ENCODE measurements at places on chromosomes 11 and 22. TPM values are rescaled to one million over a fixed set of nuclear protein-coding genes. Genes with fewer than 3 reads are reported as not detected.

The RIN1 gene
- total RNA-seq, result 6.0 TPM

- H3K27me3 ChIP-seq, result no peaks in the 10 kb centered on the region
- no peaks in the 10 kb centered on the region for H3K4me1 ChIP-seq
- no peak for DNase-seq
- H3K36me3 ChIP-seq, result no peaks in the 10 kb centered on the region
- no peak overlapping the region for H3K4me3 ChIP-seq
Observed at GRCh38 chr11:31437742-31438435, 68.2 kb downstream of the DNAJC24 start.

- H3K36me3 ChIP-seq, result no peaks in the 10 kb centered on the region
- no peak overlapping the region for H3K4me3 ChIP-seq
- DNase-seq, result peak; percentile 58
- peaks cover 2% of the 10 kb centered on the region for H3K4me1 ChIP-seq
- no peak overlapping the region for H3K27ac ChIP-seq
Observed at GRCh38 chr11:134856056-134856971, 444.3 kb upstream of the B3GAT1 start.

- no peaks in the 10 kb centered on the region for H3K36me3 ChIP-seq
- no peaks in the 10 kb centered on the region for H3K4me1 ChIP-seq
- peak; percentile 39 for DNase-seq
- peaks cover 33% of the 10 kb centered on the region for H3K27me3 ChIP-seq
Observed at GRCh38 chr11:44344921-44345320, 35.0 kb upstream of the ALX4 start.

The OMP gene
- total RNA-seq, result 0.27 TPM

The MAJIN gene
- not detected for total RNA-seq

DNA sequence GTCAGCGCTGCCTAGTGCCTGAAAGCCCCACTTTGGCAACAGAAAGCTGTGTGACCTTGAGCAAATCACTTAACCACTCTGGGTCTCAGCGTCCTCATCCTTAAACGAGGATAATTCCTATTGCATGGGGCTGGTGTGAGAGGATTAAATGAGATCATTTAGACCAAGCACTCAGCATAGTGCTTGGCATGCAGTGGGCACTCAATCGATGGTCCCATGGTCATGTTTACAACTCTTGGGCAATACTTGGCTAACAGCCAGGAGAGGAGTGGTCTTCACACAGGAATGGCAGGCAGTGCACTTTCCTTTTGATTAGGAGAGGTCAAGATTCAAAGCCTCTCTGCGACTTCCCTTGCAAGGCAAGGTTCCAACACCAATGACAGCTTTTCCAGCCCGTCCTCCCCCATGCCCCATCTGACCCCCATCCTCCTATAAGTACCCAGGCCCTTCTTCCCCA is 14.1 kb downstream of the TNKS1BP1 start:
- DNase-seq, result peak; percentile 71
- peak overlapping the region; percentile 91 for H3K27ac ChIP-seq
- H3K27me3 ChIP-seq, result no peaks in the 10 kb centered on the region

- H3K4me3 ChIP-seq, result no peak overlapping the region
- no peaks in the 10 kb centered on the region for H3K36me3 ChIP-seq
- H3K27ac ChIP-seq, result no peak overlapping the region
- H3K4me1 ChIP-seq, result no peaks in the 10 kb centered on the region
- H3K27me3 ChIP-seq, result peaks cover 5% of the 10 kb centered on the region
Observed at GRCh38 chr11:133842730-133843129, 2.6 kb downstream of the SPATA19 start.

- peak; percentile 40 for DNase-seq
- H3K27me3 ChIP-seq, result peaks cover 52% of the 10 kb centered on the region
- H3K36me3 ChIP-seq, result no peaks in the 10 kb centered on the region
- H3K4me1 ChIP-seq, result peaks cover 15% of the 10 kb centered on the region
- H3K27ac ChIP-seq, result no peak overlapping the region
- H3K4me3 ChIP-seq, result peak overlapping the region; percentile 25
Observed at GRCh38 chr22:45867118-45867905, 109.7 kb downstream of the WNT7B start.

DNA sequence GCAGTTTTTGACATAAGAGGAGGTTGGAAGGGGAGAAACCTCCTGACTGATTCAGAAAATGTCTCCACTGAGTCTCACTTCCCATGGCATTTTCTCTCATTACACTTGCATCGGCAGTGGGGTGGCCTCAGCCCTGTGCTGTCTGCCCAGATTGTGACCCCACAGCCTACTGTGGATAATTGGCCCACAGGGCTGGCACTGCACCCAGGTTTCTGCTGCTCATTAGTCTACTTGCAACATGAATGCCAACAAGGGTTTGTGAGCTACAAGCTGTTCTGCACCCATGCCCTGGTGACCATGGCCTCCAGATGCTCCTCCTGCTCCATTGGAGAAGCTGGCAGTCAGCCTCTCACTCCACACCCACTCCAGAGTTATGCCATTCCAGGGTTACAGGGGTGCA is 296.0 kb downstream of the CTTN start:
- H3K4me3 ChIP-seq, result no peak overlapping the region
- no peaks in the 10 kb centered on the region for H3K36me3 ChIP-seq
- no peaks in the 10 kb centered on the region for H3K4me1 ChIP-seq
- H3K27ac ChIP-seq, result no peak overlapping the region
